ENCODE measurements at places on chromosomes 2 and 18.

- no peak for DNase-seq
Observed at GRCh38 chr2:105732955-105733607, 11.6 kb upstream of the NCK2 start.

GRCh38 chr2:73307720-73308119 is 14.4 kb upstream of the EGR4 start:
- DNase-seq: no peak

GRCh38 chr2:120013597-120014223 is 833 bp downstream of the EPB41L5 start:
- DNase-seq: no peak

DNA sequence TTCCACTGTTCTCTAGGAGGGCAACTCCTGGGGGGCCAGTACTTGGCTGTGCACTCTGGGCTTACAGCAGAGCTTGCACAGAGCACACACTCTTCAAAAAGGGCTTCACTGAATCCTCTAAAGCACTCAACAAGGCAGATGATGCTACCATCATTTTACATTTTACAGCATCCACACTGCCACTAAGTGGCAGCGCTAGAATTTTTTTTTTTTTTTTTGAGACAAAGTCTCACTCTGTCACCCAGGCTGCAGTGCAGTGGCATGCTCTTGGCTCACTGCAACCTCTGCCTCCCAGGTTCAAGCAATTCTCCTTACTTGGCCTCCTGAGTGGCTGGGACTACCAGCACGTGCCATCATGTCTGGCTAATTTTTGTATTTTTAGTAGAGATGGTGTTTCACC is 8.6 kb downstream of the AMMECR1L start:
- DNase-seq: no peak

- peak; percentile 55 for DNase-seq
Observed at GRCh38 chr18:8005870-8006569, 438.9 kb downstream of the PTPRM start.

DNA sequence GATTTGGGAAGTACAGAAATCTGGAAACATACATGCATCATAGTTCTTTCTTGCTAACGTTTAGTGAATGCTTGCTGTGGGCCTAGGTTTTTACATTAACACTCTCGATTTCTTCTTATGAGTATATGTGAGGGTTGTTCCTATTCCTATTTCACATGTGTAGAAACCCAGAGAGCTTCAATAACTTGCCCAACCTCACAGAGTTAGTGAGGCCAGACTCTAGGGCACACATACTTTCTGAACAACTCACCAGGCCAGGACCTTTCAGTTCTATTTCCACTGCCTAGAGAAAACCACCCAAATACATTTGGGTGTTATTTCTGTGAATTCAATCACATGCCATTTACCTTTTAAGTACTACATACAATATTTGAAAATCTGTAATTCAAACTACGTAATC is 8.2 kb upstream of the KCTD1 start:
- no peak for DNase-seq

DNA sequence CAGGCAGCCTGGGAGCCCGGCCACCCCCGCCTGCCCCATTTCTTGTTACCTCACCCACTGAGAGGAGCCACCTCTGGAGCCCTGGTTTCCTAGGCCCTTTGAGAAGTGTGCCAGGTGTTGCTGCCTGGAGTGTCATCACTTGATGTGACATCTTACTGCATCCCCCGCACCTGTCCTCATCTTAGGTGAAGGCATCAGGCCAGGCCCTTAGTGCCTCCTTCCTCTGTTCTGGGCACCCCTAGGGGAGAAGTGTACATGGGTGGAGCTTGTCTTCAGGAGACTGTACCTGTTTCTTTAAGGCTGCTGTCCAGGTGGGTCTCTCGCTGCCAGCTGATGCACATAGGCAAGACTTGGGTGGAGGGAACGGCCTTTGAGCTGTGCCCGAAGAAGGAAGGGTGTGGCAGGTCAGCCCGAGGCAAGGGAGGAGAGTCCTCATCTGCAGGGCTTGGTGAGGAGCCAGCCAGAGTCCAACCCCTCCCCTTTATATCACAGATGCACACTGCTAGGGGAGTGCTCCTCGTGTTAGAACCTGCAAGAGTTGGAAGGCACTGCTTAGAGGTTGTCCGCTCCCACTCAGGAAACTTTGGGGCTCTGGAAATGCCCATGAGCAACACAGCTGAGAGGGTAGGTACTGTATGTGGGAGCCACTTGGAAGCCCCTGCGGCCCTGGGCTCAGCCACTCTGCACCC is 45.9 kb downstream of the NCK2 start:
- no peak for DNase-seq

DNA sequence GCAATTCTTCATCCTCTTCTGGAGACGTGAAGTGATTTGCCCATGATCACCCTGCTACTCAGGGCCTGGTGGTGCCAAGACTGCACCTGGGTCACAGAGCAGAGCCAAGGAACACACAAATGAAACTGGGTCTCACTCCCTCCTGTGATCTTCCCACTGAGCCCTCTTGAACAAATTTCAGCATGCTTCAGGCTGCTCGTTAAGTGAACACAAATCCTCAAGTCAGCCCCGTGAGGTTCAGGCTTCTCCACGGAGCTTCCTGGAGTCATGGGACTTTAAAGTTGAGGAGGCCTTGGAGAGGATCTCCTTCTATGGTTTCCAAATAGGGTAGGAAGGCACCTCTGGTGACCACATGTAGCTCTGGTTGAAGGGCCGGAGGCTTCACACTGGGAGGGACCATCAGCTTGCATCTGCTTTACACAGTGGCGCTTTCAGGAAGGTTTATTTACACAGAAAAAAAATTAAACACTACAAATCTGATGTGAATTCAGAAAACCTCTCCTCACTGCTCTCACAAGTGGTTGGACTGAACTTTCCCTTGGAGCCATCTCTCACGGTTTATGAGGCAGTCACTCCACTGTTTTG is 255.4 kb downstream of the LOXHD1 start:
- no peak for DNase-seq

DNA sequence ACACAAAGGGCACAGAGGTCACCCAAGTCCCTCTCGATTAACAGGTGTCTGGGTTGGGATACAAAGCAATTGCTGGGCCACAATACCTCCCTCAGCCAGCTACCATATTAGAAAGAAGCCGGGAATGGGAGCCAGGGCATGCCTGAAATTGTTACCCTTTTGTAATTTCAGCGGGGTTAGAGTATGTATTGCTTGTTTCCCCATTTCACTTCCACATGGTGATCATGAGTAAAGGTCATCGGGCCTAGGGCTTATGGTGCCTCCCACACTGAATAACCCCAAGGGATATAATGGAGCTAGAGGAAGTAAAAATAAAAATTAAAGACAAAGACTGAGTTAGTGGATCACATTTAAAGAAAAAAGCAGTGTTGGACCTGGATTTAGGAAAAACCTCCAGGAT is 437.2 kb upstream of the KLHL29 start:
- no peak for DNase-seq

GRCh38 chr2:46547223-46548102 is 68.1 kb downstream of the TMEM247 start:
- DNase-seq: peak; percentile 43

GRCh38 chr2:199602271-199602895 is 144.6 kb upstream of the SATB2 start:
- peak; percentile 27 for DNase-seq

GRCh38 chr18:64175432-64175831 is 26.5 kb upstream of the LINC00305 start:
- DNase-seq: no peak

DNA sequence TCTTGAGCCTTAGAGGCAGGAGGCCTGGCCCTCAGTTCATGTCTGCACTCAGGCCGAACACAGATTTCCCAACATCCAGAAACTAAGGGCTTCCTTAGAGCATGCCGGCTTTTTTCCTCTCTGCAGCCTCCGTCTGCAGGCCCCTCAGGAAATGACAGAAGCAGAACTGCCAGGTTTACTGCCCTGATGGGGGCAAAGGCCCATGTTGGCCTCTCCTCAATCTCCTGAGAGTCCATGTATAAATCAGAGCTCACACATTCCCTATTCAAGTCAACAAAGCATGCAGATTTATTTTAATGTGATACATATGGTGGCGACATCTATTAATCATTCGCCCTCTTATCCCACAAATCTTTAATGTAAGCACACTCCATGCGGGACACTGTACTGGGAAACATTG is 475.6 kb upstream of the HS6ST1 start:
- peak; percentile 70 for DNase-seq

DNA sequence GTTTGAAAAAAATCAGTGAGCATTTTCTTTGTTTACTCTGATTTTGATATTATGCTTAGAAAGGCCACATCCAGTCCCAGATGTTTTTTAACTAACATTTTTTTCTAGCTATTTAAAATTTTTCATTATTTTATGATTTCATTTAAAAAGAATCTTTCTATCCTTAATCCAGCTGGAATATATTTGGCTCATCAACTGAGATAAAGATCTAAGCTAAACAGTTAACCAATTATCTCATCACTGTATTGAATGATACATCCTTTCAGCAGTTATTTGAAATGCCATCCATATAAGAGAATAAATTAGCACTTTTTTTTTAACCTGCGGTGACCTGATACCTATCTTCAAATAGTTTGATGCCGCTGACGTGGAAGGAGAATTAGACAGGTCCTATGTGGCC is 245.5 kb upstream of the COPS8 start:
- DNase-seq: no peak

DNA sequence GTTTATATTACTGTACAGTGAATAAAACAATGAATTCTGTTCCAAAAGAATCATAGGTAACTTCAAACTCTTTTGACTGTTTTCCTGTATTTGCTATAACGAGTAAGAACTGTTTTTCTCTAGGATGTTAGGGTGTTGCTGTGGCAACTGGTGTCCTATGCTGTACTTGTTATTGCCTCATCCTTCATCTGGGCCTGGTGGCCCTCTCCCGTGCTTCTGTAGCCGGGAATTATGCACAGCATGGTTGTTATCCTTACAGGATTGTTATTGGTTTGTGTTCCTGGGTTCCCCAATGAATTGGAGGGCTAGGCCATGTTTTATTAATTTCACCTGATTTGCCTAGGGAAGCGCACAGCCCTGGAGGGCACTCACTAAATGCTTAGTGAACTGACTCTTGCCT is 279.2 kb downstream of the PTPRM start:
- DNase-seq: no peak

DNA sequence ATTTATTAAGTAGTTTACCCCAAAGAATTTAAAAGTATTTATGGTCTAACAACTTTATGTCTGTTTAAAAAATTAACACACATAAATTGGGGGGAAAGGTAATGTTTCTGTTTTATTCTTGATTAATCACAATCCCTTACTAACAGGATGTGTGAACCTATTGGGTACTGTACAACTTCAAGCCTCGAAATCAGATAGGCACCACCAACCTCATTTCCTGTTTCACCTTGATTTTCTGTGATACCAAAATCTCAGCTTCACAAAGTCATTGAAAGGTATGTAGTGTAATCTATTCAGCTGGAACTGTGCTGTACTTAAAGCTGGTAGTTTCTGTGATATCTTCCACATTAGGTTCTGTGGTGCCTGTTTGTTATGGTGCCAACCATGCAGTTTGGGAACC is 4.0 kb downstream of the RNMT start:
- DNase-seq: no peak

DNA sequence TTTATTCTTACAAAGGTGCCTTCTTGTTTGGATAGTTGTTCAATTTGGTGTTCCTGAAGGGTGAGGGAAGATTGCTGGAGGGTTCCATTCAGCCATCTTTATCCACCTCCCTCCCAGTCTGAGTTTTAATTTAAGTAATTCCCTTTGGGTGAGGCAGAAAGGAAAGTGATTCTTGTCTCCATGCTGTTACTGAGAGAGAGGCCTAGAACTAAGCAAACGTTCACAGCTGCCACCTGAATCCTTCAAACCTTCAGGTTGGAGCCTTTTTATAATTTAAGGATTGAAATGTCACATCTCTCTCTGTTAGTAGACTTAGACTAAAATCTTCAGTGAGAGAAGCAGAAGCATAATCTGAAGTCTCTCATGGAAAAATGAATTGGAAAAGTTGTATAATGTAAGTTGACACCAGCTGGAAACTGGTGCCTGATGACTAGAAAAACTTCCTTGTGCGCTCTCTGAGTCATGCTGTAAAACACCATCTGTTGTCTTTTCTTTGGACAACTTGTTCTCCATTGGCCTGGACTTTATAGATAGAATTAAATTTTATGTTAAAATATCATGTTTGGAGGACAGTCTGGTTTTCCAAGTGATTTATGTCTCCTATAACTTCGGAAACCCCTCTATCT is 14.6 kb downstream of the STRADB start:
- no peak for DNase-seq

DNA sequence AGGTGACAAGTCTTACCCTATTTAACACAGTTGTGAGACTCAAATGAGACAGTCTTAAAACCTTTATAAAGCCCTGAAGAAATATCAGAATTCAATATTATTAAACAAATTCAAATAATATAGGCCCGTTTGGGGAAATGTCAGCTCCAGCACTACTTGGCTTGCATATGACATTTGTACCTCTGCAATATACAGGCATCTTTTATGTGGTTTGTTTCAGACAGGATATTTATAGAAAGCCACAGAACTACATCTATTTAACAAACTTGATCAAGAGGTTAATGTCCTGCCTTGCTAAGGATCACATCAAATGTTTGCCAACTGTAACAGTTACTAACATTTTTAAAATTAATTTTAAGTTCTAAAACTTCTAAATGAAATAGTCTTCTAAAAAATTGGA is 3.2 kb upstream of the MREG start:
- no peak for DNase-seq

DNA sequence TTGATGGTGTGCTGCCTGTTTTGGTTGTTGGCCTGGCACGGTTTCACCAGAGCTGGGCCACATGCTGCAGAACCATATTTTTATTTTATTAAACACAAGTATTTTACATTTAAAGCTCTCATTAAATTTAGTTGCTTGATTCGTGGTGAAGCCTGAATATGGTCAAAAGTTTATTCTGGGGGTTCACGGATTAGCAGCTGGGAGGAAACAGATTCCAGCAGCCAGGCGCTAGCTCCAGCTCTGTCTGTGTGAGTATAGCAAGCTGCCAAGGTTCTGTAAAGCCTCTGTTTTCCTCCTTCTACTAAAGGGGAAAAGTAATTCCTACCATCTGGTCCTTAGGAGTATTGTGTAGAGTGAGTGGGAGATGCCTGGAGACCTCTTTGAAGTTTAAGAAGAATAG is 22.5 kb downstream of the GATA6 start:
- no peak for DNase-seq

- DNase-seq: no peak
Observed at GRCh38 chr18:78106946-78107345, 857.3 kb downstream of the GALR1 start.

GRCh38 chr2:157339965-157340655 is 14.5 kb upstream of the ERMN start:
- no peak for DNase-seq

DNA sequence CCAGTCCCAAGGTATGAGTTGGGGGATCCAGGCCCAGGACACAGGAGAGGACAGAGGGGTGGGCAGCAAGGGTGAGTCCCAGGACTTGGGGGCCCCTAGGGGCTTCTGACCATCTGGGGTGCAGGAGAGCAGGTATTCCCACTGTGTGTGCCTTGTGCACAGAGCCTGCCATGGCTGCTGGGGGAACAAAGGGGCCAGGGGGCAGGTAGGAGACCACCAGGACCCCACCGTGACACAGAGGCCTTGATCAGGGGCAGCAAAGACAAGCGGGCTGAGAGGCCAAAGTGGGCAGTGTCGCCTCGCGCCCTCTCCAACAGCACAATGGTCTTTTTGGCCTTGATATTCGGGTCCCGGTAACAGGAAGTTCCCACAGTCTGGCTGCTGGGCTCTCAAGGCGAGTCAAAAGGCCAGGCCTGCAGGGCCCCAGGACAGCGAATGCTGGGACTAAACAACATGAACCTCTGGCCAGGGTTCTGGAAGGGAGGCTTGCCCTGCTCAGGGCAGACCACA is 12.3 kb upstream of the GPR17 start:
- DNase-seq: peak; percentile 46

Data from kidney (tissue), 22 donors.